ENCODE measurements at places on chromosomes 12 and 14. TPM values are rescaled to one million over a fixed set of nuclear protein-coding genes. Genes with fewer than 3 reads are reported as not detected.
A peak's percentile ranks its signal among the peaks of the same experiment; 100 is the strongest.

DNA sequence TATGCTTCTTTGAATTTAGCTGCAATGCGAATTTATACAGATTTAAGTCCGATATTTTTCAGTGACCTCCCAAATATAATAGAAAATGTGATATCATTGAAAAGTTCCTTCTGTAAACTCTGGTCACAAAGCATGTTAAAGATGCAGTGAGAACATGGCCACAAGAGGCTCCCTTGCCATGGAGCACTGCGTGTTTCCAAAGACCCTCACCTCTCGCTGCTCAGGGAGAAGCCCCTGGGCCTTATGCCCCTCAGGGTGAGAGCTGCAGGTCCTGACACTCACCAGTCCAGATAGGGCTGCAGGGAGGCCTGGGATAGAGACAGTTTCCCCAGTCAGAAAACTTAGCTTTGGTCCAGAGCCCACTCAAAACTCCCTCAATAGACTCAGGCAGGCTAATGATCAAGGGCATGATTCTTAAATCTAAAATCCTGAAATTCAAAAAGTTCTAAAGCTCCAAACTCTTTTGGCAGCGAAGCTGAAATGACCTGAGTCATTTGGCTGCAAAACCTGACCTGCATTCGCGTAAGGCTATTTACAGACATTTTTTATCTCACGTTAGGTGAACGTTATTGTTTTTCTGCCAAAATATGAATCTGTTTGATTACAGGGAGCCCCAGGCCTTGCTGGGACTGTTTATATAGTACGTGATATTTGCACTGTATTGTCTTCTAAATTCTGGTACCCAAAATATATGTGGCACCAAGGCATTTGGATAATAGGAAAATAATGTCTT, 67.8 kb downstream of the CAPZA3 start:
- no peaks in the 10 kb centered on the region for H3K36me3 ChIP-seq
- no peak overlapping the region for H3K27ac ChIP-seq
- no peaks in the 10 kb centered on the region for H3K27me3 ChIP-seq
- DNase-seq = no peak
- H3K4me3 ChIP-seq = no peak overlapping the region

The GPD1 gene
- total RNA-seq = 0.91 TPM

The GALNT6 gene
- total RNA-seq = 30.0 TPM

DNA sequence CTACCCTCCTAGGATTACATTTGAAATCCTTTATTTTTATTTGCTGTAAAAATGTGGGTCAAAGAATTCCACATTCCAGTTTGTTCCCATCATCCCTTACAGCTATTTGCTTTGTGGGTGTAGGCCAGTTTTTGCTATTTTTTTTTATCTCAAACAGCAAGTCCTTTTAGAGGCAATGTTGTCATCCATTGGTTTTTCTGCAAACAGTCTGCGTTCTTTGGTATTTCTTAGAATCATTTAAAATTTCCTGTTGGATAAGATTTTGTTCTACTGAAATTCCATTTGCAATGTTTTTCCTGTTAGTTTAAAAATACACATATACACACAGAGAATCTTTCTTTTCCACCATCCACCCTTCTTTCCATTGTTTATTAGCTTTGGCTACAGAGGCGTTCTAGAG, 53.3 kb upstream of the STK38L start:
- no peaks in the 10 kb centered on the region for H3K36me3 ChIP-seq
- no peak overlapping the region for H3K27ac ChIP-seq
- no peaks in the 10 kb centered on the region for H3K27me3 ChIP-seq
- DNase-seq = no peak
- H3K4me1 ChIP-seq = no peaks in the 10 kb centered on the region

DNA sequence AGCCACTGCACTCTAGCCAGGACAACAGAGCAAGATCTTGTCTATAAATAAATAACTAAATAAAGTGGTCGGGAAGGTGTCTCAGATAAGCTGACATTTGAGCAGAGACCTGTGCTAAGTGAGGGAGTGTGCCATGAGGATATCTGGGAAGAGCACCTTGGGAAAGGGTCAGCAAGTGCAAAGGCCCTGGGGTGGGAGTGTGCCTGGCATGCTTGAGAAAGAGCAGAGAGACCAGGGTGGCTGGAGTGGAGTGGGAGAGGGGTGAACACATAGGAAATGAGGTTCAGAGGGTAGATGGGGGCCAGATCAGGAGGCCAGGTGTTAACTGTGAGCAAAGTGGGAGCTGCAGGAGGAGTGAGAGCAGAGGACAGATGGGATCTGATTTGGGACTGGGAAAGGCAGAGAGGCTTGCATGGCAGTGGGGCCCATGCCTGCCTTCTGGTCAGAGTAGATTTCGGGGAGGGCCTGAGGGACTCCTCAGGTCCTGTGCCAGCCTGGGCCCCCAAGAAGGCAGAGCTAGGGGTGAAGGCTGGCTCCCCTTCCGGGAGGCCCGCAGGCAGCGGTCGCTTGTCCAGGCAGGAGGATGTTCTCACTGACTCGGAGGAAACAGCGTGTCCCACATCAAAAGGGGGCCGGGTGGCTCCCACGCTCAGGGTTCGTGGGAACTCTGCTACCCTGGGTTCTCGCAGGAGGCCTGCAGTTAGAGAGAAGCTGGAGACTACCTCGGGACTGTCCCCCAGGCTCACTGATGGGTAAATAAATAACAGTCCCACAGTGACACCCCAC, 32.6 kb downstream of the DTX1 start:
- H3K4me3 ChIP-seq = peak overlapping the region; percentile 43
- H3K27me3 ChIP-seq = peaks cover 7% of the 10 kb centered on the region
- peak overlapping the region; percentile 72 for H3K27ac ChIP-seq
- H3K36me3 ChIP-seq = no peaks in the 10 kb centered on the region
- peak; percentile 66 for DNase-seq
- peaks cover 40% of the 10 kb centered on the region for H3K4me1 ChIP-seq

The BRAP gene
- total RNA-seq = 21.6 TPM

DNA sequence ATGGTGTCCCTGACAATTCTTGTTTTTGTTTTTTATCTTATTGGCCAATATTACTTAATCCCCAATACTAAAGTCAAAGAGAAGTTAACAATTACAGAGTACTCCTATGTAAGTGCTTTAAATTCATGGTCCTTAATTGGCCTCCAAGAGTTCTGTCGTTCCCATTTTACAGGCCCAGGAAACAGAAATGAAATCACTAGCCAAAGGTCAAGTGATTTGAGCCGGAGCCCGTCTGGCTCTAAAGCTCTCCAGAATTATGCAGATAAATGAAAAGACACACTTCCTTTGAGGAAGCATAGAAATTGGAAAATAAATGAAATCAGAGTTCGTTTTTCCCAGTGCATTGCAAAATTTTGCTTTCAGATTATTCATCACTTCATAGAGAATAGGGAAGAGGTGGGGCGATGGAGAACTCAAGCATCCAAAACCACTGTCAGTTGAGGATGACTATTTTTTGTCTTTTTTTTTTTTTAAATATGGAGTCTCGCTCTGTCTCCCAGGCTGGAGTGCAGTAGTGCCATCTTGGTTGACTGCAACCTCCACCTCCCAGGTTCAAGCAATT, 78.5 kb downstream of the MAP1LC3B2 start:
- peaks cover 12% of the 10 kb centered on the region for H3K27me3 ChIP-seq
- H3K4me3 ChIP-seq = no peak overlapping the region
- no peak for DNase-seq
- H3K36me3 ChIP-seq = peaks cover 2% of the 10 kb centered on the region
- no peak overlapping the region for H3K27ac ChIP-seq
- H3K4me1 ChIP-seq = no peaks in the 10 kb centered on the region

The DBX2 gene
- total RNA-seq = not detected

GRCh38 chr12:44405297-44405696, 470.8 kb downstream of the NELL2 start:
- DNase-seq = no peak
- H3K36me3 ChIP-seq = no peaks in the 10 kb centered on the region
- peaks cover 3% of the 10 kb centered on the region for H3K27me3 ChIP-seq
- no peaks in the 10 kb centered on the region for H3K4me1 ChIP-seq

GRCh38 chr14:76904740-76905569, 78.7 kb downstream of the LRRC74A start:
- H3K27me3 ChIP-seq = peaks cover 9% of the 10 kb centered on the region
- DNase-seq = no peak
- peaks cover 7% of the 10 kb centered on the region for H3K36me3 ChIP-seq
- peaks cover 32% of the 10 kb centered on the region for H3K4me1 ChIP-seq
- H3K4me3 ChIP-seq = peak overlapping the region; percentile 65
- H3K27ac ChIP-seq = peak overlapping the region; percentile 70

The SOAT2 gene
- total RNA-seq = 9.8 TPM

- no peak overlapping the region for H3K4me3 ChIP-seq
- no peak for DNase-seq
- H3K4me1 ChIP-seq = no peaks in the 10 kb centered on the region
- no peaks in the 10 kb centered on the region for H3K36me3 ChIP-seq
These were observed 1752.4 kb upstream of the FLRT2 start for GRCh38 chr14:83777516-83777915.

DNA sequence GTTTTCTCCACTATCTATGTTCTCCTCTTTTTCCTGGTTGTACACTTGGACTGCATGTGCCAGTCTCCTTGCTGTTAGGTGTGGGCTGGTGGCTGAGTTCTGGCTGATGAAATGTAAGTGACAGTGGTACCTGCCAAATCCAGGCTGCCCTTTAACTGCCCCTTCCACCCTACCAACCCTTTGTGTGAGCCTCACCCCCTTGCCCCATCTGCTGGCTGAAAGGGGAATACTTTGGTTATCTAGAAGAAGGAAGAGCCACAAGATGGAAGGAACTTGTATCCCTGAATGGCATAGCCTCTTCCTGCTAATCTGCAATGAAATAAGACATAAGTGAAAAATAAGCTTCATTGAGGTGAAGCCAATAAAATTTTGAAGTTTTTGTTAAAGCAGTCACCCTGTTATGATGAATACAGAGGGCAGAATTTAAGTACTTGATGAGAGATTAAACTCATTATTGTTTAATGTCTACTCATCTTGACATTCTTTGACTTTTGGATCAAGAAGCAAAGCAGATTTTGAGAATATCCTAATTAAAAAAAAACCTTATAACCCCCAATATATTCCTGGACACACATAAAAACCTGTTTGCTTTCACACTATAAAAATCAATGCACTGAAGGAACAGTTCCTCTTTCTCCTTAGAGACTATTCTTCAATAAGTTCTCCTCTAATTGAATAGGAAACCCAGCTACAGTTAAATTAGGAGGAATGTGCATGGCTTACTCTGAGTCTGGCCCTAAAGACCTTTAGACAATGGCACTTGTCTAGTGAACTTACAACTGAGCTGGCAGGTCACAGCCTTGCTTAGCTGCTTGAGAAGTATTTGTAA, 262.6 kb upstream of the BTG1 start:
- peaks cover 30% of the 10 kb centered on the region for H3K4me1 ChIP-seq
- no peak overlapping the region for H3K4me3 ChIP-seq
- H3K27me3 ChIP-seq = no peaks in the 10 kb centered on the region
- DNase-seq = peak; percentile 45
- peaks cover 5% of the 10 kb centered on the region for H3K36me3 ChIP-seq

Data from activated naive CD8-positive, alpha-beta T cell treated with anti-CD3 and anti-CD28 coated beads, Interleukin-2, amount 10 ng/mL, durations not matched to agents 7 days and 5 days (primary cell).